ENCODE measurements at places on chromosomes 2 and 18.

- no peak for DNase-seq
These were observed 404.5 kb downstream of the EPHA4 start for GRCh38 chr2:221167561-221167960.

GRCh38 chr2:159300586-159300985 is 14.1 kb upstream of the WDSUB1 start:
- DNase-seq = no peak

GRCh38 chr2:212364112-212364985 is 174.3 kb downstream of the ERBB4 start:
- DNase-seq = no peak

DNA sequence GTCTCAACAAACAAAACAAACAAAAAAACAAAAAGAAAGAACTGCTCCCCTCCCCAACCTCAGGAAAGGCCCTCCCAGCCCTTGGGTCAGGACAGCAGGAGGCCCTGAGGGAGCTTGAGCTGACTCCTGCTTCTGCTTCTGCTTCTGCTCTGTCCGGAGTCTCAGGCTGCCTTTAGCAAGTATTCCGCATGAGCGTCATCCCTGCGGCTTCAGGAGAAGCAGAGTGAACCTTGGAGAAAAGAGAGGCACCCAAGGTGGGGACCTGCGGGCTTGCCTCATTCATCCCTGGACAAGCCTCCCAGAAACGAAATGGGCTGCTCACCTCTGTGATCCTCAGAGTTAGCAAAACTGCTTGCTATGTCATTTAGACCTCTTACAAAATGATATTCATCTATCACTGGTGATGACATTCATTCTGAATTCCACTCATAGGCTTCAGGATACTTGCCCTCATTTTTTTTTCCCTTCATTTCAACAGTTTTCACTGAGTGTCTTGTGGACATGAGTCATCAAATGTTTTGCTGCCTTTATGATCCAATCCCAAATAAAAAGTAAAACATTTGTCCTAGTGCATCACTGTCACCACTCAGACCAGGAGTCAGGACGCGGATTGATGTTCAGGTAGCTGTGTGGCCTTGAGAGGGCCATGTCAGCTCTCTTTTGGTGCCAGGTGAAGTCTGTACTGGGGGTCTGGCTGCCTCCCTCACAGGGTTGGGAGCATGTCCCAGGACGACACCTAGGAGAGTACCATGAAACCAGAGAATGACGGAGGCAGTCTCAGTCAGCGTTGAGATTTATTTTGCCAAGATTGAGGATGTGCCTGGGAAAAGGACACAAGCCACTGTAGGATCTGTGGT is 51.7 kb downstream of the IMPA2 start:
- no peak for DNase-seq

GRCh38 chr2:11157296-11157695 is 2.0 kb downstream of the SLC66A3 start:
- DNase-seq = no peak

- DNase-seq = peak; percentile 9
These were observed 151.8 kb downstream of the RDH14 start for GRCh38 chr2:18408638-18409037.

DNA sequence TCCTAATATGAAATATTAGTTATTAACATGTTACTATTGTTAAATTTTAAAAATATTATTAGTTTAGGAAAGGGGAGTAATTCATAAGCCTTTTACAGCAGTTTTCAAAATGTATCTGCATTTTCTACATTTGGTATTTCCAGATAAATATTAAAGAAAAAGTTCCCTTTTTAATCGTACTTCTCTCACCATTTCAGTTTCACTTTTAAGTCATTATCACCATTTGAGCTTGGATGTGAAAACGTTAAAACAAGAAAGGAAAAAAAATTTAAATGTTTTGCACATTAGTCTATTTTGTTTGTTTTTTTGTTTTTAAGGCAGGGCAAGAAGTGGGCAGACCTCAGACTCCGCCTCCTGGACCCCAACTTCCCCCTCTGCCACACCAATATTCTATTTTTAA is 3.3 kb upstream of the SRSF7 start:
- no peak for DNase-seq

- no peak for DNase-seq
These were observed 302.4 kb downstream of the STK39 start for GRCh38 chr2:167944825-167945659.

GRCh38 chr2:27211943-27212625 is at the start of the genes ATRAID and SLC5A6:
TSS of gene ATRAID (plus strand) at chr2:27212041. CDS start at chr2:27212369, 328 bp downstream.
TSS of gene SLC5A6 (minus strand) at chr2:27212268. CDS start at chr2:27207650, 4,618 bp downstream.
- peak; percentile 66 for DNase-seq

DNA sequence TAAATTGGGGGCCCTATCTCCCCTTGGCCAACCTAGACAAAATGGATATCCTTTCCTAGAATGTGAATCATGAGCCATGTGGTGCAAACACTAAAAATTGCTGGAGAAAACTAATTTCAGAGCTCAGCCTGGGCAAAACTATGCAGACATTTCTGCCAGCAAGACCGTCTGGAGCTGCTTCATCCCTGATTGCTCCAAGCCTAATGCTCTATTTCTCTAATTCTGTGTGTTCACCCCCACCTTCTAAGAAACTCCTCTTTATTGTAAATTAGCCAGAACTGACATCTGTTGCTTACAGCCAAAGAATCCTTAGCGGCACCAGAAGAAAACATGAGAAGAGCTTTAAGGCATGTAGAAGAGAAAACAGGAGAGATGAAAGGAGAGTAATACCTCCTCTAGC is 337.7 kb upstream of the CHAC2 start:
- no peak for DNase-seq

GRCh38 chr2:128440666-128441340 is 122.1 kb upstream of the HS6ST1 start:
- no peak for DNase-seq

DNA sequence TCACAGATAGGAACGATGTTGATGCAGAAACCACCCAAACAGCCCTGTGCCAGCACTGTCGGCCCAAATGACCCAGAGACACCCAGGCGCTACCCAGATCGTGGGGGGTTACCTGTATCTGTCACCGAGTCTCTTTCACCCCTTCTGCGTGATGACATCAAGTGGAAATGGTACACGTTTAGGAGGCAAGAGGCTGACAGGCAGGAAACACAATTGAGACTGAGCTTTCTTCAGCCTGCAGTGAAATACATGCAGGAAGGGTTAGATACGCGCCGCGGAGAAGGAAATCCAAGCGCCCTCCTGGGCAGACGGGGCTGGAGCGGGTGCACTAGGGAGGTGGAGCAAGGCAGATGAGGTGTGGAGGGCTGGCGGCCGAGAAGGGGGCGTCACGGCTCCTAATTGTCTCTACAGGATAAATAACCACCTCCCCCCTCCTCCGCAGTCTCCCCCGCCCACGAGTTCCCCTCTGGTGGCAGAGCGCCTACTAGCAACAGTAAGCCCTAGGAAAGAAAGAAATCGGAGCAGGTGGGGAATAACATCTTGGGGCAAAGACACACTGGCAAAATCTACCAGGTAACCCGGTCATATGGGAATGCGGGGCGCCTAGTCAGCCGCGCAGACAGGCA is at the start of gene RNF152:
Gene RNF152 (minus strand): TSS at position 325 of the 626 bp plus-strand sequence. CDS start 76,544 bp downstream, outside the sequence.
- peak; percentile 33 for DNase-seq

- no peak for DNase-seq
These were observed 41.4 kb downstream of the DGKD start for GRCh38 chr2:233395687-233396086.

- DNase-seq = no peak
These were observed 10.2 kb upstream of the IL18R1 start for GRCh38 chr2:102345329-102345920.

GRCh38 chr2:65300134-65300760 is 72.6 kb downstream of the ACTR2 start:
- no peak for DNase-seq

DNA sequence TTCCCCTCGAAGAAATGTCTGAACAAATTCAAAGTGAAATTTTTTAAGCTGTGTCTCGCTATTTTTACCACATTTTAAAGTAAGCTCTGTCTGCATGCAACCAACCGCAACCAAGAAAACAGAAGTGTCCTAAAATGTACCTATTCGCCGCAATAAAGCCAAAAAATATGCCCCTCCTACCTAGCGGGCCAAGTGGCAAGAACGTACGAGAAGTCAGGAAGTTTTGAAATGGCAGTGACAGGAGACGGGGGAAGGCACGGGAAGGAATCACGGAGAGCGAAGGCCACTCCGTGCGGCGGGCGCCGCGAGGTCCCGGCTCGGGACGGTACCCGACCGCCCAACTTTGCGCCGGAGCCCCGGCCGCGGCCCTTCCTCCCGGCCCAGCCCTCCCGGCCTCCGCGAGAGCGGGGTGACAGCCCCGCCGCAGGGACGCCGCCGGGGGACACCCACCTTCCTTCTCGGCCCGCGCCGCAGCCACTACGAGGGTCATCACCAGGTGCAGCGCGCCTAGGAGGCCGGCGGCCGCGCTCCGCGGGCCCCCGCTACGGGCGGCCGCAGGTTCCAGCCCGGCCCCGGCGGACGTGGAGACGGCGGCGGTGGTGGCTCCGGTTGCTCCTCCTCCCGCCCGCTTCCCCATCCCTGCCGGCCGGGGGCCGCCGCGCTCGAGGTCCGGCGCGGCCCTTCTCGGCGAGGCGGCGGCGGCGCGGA is 568 bp downstream of the TMEM131 start:
- DNase-seq = peak; percentile 12

DNA sequence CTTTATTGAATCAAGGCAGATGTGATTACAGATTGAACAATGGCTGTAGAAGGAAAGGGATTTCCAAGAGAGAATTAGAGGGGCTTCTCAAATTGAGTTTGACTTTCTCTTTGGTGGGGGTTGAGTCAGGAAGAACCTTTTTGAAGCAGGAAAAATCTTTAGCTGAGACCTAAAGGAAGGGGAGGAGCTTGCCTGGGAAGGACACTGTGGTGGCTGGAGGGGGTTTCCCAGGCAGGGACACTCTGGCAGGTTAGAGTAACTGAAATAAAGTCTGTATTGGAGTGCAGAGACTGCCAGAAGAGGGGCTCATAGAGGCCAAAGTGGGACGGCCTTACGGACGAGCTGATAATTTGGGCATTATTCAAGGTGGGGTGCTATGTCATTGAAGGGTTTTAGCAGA is 69.3 kb downstream of the NEDD4L start:
- no peak for DNase-seq

DNA sequence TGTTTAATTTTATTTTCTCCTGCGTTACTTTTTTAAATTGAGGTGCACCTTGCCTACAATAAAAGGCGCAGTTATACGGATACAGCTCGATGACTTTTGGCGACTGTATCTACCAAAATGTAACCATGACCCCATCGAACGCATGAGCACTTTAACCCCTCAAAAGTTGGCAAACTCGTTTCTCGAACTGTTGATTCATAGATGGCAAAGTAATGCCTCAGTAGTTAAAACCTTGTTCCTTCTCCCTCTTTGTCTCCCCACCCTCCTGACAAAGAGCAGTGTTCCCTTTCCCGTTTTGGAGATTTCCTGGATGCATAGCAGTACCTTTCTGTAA is 577 bp downstream of the MOGAT1 start:
- no peak for DNase-seq

DNA sequence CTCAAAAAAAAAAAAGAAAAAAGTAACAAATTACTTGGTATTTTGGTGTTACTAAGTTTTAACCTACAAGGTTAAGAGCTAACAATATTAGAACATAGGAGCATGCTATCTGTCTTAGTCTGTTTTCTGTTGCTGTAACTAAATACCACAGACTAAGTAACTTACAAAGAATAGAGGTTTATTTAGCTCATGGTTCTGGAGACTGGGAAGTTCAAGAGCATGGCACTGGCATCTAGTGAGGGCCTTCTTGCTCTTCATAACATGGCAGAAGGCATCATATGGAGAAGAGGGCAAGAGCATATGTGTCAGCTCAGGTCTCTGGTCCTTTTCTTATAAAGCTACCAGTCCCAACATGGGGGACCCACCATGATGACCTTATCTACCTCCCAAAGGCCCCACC is 36.5 kb downstream of the SMARCAL1 start:
- DNase-seq = no peak

DNA sequence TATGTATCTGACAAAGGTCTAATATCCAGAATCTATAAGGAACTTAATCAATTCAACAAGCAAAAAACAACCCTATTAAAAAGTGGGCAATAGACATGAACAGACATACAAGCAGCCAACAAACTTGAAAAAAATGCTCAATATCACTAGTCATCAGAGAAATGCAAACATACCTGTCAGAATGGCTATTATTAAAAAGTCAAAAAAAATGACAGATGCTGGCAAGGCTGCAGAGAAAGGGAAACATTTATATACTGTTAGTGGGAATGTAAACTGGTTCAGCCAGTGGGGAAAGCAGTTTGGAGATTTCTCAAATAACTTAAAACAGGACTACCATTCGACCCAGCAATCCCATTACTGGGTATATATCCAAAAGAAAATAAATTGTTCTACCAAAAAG is 21.6 kb downstream of the SESTD1 start:
- no peak for DNase-seq

GRCh38 chr18:57965246-57965645 is 78.8 kb upstream of the NEDD4L start:
- DNase-seq = no peak

GRCh38 chr18:74342416-74343043 is 26.9 kb downstream of the C18orf63 start:
- peak; percentile 40 for DNase-seq

DNA sequence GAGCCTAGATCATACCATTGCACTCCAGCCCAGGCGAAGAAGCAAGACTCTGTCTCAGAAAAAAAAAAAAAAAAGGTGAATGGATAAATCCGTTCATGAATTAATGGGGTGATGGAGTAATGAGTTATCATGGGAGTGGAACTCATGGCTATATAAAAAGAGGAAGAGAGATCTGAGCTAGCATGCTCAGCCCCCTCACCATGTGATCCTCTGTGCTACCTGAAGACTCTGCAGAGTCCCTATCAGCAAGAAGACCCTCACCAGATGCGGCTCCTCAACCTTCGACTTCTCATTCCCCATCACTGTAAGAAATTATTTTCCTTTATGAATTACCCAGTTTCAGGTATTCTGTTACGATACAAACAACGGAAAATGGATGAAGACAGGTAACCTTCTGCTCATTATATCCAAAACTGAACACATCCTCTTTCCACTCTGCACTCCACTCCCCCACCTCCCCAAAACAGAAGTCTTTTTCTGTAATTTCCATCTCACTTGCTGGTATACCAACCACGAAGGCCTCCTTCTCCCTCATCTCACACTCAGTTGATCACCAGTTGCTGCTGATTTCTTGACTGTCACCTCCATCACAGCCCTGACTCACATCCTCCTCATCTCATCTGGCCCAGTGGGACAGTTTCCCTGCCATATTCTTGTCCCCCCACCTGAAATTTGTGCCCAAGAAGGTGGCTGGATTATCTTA is 8.8 kb downstream of the RETREG2 start:
- no peak for DNase-seq

DNA sequence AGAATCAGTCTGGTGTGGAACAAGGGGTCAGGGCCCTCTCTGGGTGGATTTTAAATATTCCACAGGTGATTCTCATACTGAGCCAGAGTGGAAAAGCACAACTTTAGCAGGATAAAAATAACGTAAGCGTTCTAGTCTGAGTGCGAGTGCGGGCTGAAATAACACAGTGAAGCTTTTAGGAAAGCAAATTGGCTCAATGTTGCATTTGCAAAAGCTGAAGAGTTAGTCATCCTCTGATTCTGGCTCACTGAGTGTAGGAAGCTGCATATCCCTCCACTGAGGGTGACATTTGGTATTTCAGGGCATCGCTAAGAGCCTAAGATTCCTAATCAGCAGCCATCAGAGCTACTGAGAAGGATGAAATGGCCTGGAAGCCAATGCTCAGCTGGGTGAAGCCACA is 134.7 kb downstream of the RIF1 start:
- no peak for DNase-seq

GRCh38 chr18:69947361-69948133 is at the start of gene CD226:
TSS of gene CD226 (minus strand) at chr18:69947873. CDS start at chr18:69947406, 467 bp downstream.
- DNase-seq = no peak

Measured in NCI-H1694 (cell line).